ENCODE measurements at places on chromosomes 4 and X. TPM values are rescaled to one million over a fixed set of nuclear protein-coding genes. Genes with fewer than 3 reads are reported as not detected.

GABRE gene
- 20.9 TPM for total RNA-seq

SPANXB1 gene
- 2.0 TPM for total RNA-seq

PHKA1 gene
- 30.8 TPM for total RNA-seq

PRDX4 gene
- 299 TPM for total RNA-seq

FAM53A gene
- 0.84 TPM for total RNA-seq

PARM1 gene
- total RNA-seq, result 0.55 TPM

MAGEA4 gene
- not detected for total RNA-seq

NIPAL1 gene
- 0.70 TPM for total RNA-seq
